ENCODE measurements at places on chromosomes 11 and 22.

- no peak for DNase-seq
These were observed 208.5 kb downstream of the TENM4 start for GRCh38 chr11:79232346-79232745.

DNA sequence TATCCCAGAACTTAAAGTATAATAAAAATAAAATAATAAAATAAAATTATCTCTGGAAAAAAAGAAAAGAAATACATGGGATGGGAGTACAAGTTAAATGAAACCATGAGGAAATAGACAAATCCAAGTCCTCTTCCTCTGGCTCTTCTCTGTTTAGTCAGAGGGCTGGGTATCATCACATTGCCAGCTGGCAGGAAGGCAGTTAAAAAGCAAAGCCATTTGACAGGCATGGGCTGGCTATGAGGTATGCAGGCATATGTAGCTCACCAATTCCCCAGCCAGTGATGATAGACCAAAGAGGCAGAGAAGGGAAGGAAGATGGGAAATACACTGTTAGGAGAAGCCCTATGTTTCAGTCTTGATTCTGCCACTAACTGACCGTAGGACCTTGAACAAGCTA is 6.5 kb downstream of the LYVE1 start:
- no peak for DNase-seq

- DNase-seq = no peak
These were observed 49.1 kb downstream of the MICAL2 start for GRCh38 chr11:12159351-12160099.

- DNase-seq = no peak
These were observed 16.6 kb downstream of the TST start for GRCh38 chr22:37002633-37003032.

- peak; percentile 5 for DNase-seq
These were observed 673.1 kb downstream of the KCNA4 start for GRCh38 chr11:29343465-29344333.

- no peak for DNase-seq
These were observed 253.5 kb downstream of the MIAT start for GRCh38 chr22:26910845-26911244.

DNA sequence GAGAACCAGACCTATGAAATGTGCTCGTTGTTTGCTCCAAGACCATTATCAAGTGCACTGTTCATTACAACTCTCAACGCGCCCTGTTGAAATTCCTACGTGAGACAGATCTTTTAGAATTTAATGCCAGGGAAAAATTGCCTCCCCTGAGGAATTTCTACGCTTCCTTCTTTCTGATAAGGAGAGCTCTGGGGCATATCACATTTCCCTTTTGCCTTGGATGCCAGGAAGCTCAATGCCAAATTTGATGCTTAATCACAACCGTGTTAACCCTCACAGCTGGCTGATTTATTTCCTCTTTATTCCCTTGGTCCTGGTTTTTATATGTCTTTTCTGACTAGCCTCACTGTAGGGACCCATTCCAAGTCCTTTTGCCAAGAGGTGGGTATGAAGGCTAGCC is 109.4 kb downstream of the MICAL2 start:
- DNase-seq = no peak

- no peak for DNase-seq
These were observed 104.7 kb downstream of the PLEKHA7 start for GRCh38 chr11:16909359-16910035.

DNA sequence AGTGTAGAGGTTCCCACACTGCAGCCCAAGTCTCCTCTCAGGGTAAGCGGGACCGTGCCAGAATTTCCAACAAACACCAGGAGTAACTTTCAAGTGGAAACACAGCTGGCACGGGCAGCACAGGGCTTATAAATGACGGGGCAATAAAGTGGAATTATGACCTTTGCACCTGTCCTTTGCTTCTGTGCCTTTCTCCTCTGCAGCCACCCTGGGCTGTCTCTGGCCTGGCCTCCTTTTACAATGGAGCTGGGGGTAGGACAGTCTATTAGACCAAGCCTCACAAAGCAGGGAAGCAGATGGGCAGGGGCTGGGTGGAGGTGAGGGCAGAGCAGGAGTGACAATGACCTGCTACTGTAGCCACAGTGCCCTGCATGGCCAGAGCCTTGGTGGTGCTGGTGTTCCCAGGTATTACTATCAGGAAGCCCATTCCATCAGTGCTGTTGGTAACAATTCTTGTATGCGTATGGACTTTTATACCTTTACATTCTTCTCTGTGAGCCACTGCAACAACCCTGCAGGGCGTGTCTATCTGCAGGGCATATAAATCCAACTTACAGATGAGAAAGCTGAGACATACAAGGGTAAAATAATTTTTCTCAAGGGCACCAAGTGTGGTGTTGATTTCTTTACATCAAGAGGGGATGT is 387.8 kb downstream of the CTTN start:
- no peak for DNase-seq

DNA sequence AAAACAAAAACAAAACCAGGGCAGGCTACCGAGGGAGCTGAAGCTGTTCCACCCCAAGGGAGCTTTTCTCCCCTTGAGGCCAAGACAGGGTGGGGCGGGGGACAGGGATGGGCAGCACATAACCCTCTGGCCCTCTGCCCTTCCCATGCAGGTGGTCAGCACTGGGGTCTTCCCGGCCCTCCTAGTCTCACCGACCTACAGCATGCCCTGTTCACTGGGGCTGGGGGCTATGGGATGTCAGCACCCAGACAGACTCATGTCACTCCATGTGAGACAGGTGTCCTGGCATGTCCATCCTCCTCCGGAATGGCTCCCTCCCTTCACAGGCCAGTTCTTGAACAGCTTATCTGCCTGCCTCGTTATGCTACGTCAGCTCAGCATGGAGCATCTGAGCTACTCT is 51.7 kb downstream of the DSCAML1 start:
- DNase-seq = no peak

- no peak for DNase-seq
These were observed 1.2 kb downstream of the CYTH4 start for GRCh38 chr22:37283393-37283937.

DNA sequence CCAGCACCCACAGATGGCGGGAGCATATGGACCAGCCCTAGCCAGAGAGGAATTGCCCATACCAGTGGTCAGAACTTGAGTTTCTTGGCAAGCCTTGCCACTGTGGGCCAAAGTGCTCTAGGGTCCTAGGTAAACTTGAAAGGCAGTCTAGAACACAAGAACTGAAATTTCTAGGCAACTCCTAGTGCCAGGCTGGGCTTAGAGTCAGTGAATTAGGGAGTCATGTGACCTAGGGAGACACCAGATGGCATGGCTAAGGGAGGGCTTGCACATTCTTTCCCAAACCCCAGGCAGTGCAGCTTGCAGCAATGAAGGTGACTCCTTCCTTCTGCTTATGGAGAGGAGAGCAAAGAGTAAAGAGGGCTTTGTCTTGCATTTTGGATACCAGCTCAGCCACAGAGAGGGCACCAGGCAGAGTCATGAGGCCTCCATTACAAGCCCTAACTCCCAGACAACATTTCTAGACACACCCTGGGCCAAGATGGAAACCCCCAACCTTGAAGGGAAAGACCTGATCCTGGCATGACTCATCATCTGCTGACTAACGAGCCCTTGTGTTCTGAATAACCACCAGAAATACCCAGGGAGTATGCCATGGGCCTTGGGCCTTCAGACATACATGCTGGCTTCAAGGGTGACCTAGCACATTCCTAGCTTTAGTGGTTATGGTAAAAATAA is 19.2 kb upstream of the OR56A3 start:
- no peak for DNase-seq

DNA sequence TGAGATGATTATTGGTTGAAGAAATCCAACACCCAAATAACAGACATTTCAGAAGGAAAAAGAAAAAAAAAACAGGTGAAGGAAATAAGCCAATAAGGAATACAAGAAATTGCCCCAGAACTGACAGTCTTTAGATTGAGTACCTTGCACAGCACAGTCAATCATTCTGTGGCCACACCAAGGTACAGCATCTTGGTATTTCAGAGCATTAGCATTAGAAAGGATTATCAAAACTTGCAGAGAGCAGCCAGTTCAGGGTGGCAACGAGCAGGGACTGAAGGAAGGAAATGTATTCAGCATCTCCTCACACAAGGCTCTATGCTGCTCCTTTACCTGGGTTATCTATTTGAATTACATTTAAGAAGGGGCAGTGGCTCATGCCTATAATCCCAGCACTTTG is 2.1 kb downstream of the ADA2 start:
- no peak for DNase-seq

GRCh38 chr22:40818192-40818746 is 877 bp downstream of the SLC25A17 start:
- DNase-seq = no peak

DNA sequence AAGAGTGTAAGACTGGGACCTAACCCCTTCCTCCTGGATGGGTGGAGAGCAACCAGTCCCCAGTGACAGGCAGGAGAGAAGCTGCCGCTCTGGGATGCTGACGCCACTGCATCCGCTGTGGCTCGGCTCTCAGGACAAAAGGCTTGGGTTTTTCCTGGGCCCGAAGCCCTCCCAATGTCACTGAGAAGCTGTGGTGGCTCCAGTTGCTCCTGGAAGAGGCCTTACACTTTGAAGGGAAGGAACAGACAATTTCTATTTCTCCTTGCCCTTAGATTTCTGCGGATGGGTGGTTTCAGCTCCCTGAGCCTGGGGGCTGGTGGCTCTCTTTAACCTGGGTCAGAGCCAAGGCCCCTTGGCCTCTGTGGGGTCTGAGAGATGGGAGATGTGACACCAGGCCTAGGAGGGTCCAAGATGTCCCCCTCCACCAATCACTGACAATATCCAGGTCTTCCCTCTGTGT is 21.4 kb downstream of the TPBGL start:
- no peak for DNase-seq

- DNase-seq = peak; percentile 79
These were observed 3.6 kb downstream of the FIBP start for GRCh38 chr11:65884716-65885092.

GRCh38 chr11:119889728-119890280 is 160.8 kb upstream of the NECTIN1 start:
- no peak for DNase-seq

DNA sequence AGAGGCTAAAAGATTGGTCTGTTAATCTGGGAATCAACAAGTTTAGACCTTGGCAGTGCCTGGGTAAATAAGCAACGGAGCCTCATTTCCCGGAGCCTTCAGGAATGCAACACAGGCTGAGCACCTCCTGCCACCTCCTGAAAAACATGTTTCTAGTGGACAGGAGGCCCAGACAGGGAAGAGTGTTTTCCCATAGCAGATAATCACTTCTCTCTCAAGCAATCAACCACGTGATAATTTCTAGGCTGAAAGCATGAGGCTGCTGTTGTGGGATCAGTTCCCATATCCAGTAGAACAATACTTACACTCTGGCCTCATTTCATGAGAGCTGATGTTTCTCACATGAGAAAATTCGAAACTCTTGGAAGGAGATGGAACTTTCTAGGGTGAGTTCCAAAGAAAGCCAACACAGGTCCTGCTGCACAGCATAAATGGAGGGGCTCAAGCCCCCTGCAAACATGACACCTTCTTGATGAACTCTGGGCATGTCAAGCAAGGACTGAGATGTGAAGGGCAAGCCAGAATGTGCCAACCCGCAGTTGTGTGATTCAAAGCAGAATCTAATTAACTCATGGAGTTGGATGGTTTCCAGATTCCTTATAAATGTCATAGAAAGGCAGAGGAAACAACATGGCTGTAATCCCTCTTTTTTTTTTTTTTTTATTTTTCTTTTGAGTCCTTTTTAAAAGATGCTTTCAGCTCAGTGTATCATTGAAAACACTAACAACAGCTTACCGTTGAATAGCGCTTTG is 228.5 kb upstream of the SESN3 start:
- DNase-seq = no peak

DNA sequence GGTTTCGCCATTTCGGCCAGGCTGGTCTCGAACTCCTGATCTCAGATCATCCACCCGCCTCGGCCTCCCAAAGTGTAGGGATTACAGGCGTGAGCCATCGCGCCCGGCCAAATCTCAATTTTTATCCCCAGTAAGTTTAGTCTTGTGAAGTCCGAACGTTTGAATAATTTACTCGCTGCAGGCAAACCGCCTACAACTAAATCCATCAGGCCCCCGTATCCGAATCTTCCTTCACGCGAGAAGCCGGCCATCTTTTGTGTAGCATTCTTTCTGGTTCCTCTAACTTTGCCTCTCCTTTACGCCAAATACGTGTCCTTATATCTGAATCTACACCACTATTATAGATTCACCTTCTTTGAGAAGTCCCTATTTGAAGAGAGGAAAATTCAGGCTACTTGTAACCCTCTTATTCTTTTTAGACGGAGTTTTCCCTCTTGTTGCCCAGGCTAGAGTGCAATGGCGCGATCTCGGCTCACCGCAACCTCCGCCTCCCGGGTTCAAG is 581 bp upstream of the EIF3L start:
- DNase-seq = peak; percentile 55

DNA sequence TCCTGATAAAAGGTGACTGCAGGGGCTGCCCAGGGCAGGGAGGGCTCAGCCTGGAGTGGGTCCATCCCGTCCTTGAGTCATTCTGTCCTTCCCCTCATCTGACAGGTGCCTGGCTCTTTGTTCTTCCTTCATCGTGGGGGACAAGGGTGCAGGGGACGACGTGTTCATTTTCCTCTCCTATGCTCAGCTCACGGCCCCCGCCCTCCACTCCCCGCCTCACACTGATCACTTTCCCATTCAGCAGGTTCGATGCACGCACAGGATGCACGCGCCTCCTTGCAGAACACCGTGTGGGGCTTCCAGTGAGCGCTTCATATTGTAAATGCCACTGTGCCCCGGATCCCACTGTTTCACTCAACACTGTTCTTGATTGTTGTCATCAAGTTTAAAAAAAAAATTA is 32.7 kb upstream of the SHANK2 start:
- no peak for DNase-seq

DNA sequence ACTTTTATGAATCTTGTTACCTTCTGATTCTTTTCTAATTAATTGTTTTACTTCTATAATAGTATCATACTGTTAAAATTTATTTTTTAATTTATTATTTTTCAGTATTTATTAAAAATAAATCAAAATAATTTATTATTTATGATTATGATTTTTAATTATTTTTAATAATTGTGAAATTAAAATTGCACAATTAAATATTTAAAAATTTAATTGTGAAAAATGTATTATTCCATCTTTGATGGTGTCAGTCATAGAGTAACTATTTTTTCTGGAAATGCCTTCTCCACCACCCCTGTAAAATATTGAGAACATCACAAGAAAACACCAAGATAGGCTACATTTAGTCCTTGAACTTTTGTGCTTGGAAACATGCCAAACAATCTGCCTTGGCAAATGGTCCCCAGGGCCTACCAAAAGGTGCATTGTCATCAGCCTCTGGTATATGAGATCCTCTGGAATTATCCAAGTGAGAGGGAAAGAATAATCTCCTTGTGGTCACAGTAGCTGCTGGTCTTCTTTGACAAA is at the start of gene OR8H2:
Gene OR8H2, plus strand, starts transcription at position 478 of the 528 bp plus-strand sequence. CDS start 1,356 bp downstream, outside the sequence.
- DNase-seq = no peak

DNA sequence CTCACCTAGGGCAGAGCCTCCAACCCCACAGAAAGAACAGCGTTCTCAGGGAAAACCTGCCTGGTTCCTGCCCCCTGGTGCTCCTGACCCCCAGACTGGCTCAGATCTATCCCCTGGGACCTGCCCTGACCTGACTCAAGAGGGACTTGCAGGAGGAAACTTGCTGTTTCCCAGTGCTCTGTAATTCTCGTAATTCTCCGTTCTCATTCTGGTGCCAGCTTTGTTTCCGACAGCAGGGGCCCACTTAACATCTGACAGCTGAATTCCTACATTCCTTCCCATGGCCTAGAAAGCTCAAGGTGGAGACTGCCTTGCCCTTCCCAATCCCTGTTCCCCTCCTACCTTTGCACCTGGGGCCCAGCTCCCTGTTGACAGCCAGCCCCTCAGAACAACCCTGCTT is 12.5 kb upstream of the CSF2RB start:
- no peak for DNase-seq

Data from thymus (tissue), 14 donors.